Ureter (tissue), 1 donor: ENCODE measurements at places on chromosomes 3 and 15. TPM values are rescaled to one million over a fixed set of nuclear protein-coding genes. Genes with fewer than 3 reads are reported as not detected.

FHIT gene
- 26.0 TPM for total RNA-seq

- no peak for DNase-seq
Measured at GRCh38 chr15:31081588-31082250, 19.8 kb downstream of the TRPM1 start.

DNA sequence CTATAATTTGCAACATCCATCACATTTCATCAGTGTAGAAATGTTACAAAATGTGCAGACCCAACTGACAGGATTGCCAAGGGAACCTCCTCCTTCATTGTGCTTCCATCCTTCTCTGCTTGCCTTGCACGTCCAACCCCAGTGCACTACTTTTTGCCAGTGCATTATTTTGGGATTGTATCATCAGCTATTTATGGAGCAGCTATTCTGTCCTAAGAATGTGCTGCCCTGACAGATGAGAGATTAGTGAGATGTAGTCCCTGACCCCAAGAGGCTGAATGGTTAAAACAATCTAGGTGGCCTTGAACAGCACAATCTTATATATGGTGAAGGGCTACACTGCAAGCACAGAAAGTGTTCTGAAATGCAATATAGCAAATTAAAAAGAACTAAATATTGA is 935.8 kb downstream of the IGSF11 start:
- DNase-seq: no peak

DNA sequence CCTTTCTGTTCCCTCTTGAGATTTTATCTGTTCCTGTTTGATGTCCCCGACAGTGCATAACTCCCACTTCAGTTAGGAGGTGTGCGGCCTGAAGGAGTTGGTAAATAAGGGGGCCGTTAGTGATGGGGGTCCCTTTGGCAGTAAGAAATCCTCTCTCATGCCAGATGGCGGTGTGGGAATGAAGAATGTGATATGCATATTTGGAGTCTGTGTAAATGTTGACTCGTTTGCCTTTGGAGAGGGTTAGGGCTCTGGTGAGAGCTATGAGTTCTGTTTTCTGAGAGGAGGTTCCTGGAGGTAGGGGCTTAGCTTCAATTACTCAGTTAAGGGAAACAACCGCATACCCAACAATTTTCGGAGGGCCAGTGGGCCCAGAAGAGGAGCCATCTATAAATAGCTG is 38.8 kb upstream of the RNF7 start:
- no peak for DNase-seq
